ENCODE measurements at places on chromosomes 7 and 10.

- DNase-seq: no peak
These were observed 76.2 kb downstream of the CYP51A1 start for GRCh38 chr7:92058040-92058439.

- no peak for DNase-seq
These were observed 490.0 kb downstream of the PTPRN2 start for GRCh38 chr7:158097453-158098124.

DNA sequence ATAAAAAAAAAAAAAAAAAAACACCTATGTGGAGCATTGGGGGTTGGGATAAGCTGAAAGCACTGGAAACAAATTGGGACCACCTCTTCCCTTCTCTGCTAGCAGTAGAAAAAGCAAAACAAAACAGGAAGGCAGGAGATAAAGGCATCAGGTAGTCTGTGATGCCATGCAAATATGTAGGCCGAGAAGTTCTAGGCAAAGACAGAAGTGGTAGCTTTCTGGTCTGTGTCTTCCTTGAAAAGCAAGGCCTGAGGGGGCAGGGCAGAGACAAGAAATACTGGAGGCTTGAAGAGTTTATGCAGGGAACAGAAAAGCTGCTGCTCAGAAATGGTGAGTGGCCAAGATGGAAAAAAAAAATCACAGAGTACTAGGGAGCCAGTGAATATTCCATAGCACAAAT is 111.1 kb downstream of the ELMO1 start:
- DNase-seq: no peak

GRCh38 chr10:100986952-100987684 is at the start of the genes MRPL43 and TWNK:
Gene MRPL43 (minus strand): TSS chr10:100987497. CDS start chr10:100987443, 54 bp downstream.
Gene TWNK (plus strand): TSS chr10:100987543. CDS start chr10:100988211, 668 bp downstream.
- DNase-seq: peak; percentile 90

All from stimulated activated CD4-positive, alpha-beta T cell treated with anti-CD3 and anti-CD28 coated beads, Interleukin-4, amount 100 ng/mL, for 24 hours (primary cell).